Left cardiac atrium (tissue), 4 donors: ENCODE measurements at places on chromosomes 6 and 20. TPM values are rescaled to one million over a fixed set of nuclear protein-coding genes. Genes with fewer than 3 reads are reported as not detected.

DNA sequence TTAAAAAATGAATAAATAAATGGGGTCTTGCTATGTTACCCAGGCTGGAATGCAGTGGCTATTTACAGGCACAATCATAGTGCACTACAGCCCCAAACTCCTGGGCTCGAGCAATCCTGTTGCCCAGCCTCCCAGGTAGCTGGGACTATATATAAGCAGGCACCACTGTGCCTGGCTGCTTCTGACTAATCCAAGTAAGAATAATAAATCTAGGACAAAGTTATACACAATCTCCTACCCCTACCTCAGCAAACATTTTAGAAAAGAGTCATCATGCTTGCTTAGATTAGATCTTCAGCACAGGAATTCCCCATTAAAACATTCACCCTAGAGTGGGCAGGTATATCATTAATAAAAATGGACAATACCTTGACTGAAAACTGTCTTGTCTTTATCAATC is 124.6 kb downstream of the REV3L start:
- no peak for DNase-seq

DNA sequence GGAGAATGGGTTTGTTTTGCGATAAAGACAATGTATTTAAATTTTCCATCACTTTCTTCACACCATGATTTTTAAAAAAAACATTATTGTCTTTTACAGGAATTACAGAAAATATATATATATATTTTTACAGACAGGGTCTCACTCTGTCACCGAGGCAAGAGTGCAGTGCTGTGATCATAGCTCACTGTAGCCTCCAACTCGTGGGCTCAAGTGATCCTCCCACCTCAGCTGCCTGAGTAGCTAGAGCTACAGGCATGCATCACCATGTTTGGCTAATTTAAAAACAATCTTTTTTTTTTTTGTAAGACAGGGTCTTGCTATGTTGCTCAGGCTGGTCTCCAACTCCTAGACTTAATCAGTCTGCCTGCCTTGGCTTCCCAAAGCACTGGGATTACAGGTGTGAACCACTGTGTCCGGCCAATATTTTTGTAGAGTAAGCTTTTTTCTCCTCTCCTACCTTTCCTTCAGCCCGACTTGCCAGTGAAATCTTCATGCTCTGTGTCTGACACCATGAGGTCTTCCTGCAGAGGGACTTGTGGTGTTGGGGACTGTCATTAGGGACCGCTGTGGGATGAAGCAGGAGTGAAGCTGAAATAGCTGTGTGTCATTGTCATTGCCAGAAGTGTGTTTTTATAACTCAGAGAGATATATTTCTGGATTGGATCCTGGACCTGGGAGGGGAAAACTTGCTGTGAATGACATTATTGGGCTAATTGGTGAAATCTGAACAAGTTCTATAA is 13.2 kb downstream of the DSP start:
- no peak for DNase-seq

DNA sequence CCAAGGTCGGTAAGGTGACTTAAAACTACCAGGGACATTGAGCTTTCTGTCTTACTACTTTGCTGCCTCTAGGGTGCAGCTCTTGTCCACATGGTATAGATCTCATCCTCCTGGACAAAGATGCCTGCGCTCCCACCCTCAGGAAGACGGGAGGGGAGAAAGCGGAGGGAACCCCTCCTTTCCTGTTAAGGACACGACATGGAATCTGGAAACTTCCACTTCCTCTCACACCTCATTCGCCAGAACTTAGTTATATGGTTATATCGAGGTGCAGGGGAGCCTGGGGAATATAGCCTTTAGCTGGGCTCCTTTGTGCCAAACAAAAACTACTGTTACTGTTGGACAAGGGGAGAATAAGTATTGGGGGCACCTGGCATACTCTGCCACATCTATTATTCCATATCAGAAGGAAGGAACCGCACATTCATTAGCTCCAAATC is 224.3 kb upstream of the TSHZ2 start:
- no peak for DNase-seq

GRCh38 chr6:150930841-150931240 is 65.3 kb downstream of the MTHFD1L start:
- no peak for DNase-seq

The CENPQ gene
- total RNA-seq = 5.9 TPM

DNA sequence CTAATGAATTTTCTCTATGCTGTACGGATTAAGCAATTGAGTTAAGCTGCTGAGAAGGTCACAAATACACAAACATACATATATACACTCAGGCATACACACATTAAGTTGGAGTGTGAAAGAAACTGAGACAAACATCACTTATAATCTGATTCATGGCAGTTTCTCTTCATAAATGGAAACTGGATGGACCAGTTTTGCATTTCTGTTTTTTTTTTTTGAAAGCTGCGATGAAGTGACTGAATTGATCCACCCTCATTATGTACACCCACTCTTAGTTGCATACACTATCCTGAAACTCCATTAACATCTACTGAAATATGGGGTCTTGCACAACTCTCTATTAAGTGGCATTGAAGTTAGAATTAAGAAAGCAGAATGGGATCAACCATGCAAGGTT is 32.9 kb upstream of the TENT5A start:
- no peak for DNase-seq

DNA sequence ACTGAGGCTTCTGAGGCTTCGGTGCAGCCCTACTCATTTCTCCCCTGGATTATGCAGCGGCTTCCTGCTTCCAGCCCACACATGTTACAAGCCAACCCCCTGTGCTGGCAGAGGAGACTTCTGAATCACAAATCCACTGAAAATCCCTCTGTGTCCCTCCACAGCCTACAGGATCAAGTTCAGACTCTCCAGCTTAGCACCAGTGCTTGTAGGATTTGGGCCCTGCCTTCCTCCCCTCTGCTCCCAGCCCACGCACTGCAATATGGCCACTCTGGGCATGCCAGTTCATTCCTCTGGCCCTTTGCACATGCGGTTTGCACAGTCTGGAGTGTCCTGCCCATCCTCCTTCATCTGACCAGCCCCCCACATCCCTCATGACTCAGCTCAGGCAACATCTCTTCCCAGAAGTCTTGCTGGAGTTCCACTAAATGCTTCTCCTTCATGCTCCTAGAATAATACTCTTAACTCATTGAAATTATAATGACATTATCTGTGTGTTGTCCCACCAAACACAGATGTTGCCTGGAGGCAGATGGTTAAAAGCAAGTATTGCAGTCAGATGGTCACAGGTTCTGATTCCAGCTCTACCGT is 15.9 kb upstream of the MDGA1 start:
- no peak for DNase-seq

DNA sequence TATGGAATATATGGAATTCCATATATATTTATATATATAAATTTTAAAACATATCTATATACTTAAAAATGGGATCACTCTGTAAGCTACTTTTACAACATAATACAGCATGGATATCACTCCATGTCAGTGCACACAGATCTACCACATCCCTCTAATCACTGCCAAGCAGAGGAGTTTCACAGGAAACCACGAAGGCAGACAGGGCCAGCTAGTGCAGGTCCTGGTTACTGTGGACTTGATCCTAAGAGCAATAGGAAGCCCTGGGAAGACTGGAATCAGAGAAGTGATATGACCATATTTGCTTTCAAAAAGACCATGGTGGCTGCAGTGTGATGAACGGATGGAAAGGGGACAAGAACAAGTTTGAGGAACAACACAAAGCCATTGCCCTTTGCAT is 40.0 kb upstream of the NRN1 start:
- DNase-seq = no peak

GRCh38 chr6:33988121-33989015 is 157.5 kb downstream of the GRM4 start:
- no peak for DNase-seq

The SDHAF4 gene
- total RNA-seq = 15.5 TPM

- no peak for DNase-seq
Observed at GRCh38 chr20:17202030-17202429, 24.8 kb upstream of the PCSK2 start.

- no peak for DNase-seq
Observed at GRCh38 chr20:19609642-19610223, 148.3 kb upstream of the RIN2 start.

DNA sequence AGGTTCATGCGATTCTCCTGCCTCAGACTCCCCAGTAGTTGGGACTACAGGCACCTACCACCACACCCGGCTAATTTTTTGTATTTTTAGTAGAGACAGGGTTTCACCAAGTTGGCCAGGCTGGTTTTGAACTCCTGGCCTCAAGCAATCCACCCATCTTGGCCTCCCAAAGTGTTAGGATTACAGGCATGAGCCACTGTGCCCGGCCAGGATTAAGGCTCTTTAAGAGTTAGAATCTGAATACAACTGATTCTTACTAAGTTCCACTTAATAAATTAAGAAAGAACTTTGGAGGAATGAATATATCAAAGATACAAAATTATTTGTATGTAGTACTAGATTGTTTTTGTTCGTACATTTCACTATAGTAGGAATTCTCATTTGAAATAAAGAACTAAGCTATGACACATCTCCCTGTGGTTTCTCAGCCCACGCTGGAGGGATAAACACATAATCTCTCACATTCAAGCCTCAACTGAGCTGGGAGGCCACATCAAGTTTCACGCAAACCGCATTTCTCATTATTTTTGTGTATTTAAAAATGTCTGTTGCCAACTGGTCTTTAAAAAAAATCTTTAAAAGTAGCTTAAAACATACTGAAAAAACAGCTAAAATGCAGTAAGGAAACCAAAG is 34.2 kb downstream of the DTNBP1 start:
- no peak for DNase-seq

The ARFGEF3 gene
- 1.4 TPM for total RNA-seq

GRCh38 chr6:29750709-29751108 is 27.5 kb downstream of the HLA-F start:
- no peak for DNase-seq

- no peak for DNase-seq
Observed at GRCh38 chr6:6665555-6666243, 77.2 kb downstream of the LY86 start.

The MYMX gene
- 3.8 TPM for total RNA-seq

DNA sequence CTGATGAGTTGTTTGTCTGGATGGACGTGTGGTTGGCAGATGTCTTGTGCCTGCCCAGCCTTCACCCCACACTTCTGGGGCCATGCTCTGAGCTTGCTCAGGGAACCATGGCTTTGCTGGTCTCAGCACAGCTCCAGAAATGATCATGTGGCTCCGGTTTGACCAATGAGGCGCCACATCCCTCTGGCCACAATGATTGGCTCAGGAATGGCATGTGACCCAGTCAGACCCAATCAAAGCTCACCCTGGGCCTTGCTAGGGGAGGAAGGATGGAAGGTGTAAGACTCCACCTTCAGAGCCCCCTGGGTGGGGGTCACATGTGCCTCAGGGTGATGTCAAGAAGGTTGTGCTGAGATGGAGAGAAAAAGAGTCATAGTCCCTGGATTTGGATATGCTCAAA is 281.6 kb upstream of the SULF2 start:
- no peak for DNase-seq

The CLPSL2 gene
- total RNA-seq = not detected

The LRP11 gene
- total RNA-seq = 15.5 TPM

GRCh38 chr6:15205321-15205720 is 40.5 kb upstream of the JARID2 start:
- no peak for DNase-seq

- DNase-seq = peak; percentile 93
Observed at GRCh38 chr20:41136680-41137613, at the start of gene PLCG1. TSS of gene PLCG1 (plus strand) at chr20:41137543. CDS start at chr20:41137642, 99 bp downstream.

The STMND1 gene
- total RNA-seq = not detected

The DEF6 gene
- 2.5 TPM for total RNA-seq

DNA sequence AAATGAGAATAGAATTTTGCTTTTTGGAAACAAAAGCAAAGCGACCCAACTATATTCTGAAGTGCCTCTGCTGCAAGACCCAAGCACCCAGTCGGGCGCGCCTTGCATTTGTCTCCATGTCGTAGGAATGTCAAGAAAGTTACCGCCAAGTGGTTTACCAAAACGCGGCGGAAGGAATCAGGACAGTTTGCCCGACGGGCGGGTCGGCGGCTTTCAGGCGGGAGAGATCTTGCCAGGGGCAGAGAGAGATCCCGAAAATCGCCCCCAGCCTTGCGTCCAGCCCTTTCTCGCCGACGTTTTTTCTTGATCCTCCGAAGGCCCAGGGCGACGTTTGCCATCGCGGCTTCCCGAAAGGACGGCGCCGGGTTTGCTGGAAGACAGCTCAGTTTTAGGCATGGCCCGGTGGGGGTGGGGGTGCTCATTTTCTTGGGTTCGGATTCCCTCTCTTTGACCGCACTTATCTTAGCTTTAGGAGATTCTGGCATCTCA is 4.0 kb upstream of the LIN28B start:
- no peak for DNase-seq

GRCh38 chr6:53956068-53956711 is 155.1 kb upstream of the MLIP start:
- peak; percentile 75 for DNase-seq

DNA sequence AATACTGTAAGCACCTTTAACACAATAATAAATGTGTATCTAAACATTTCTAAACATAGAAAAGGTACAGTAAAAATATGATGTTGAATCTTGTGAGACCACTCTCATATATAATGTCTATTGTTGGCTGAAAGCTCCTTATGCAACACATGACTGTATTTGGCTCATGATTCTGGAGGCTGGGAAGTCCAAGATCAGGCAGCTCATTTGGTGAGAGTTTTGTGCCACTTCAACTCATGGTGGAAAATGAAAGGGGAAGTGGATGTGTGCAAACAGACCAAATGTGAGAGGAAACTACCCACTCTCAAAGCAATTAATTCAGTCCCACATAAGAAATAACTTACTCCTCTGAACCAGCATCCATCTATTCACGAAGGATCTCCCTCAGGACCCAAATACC is 257.7 kb upstream of the OPRM1 start:
- no peak for DNase-seq

DNA sequence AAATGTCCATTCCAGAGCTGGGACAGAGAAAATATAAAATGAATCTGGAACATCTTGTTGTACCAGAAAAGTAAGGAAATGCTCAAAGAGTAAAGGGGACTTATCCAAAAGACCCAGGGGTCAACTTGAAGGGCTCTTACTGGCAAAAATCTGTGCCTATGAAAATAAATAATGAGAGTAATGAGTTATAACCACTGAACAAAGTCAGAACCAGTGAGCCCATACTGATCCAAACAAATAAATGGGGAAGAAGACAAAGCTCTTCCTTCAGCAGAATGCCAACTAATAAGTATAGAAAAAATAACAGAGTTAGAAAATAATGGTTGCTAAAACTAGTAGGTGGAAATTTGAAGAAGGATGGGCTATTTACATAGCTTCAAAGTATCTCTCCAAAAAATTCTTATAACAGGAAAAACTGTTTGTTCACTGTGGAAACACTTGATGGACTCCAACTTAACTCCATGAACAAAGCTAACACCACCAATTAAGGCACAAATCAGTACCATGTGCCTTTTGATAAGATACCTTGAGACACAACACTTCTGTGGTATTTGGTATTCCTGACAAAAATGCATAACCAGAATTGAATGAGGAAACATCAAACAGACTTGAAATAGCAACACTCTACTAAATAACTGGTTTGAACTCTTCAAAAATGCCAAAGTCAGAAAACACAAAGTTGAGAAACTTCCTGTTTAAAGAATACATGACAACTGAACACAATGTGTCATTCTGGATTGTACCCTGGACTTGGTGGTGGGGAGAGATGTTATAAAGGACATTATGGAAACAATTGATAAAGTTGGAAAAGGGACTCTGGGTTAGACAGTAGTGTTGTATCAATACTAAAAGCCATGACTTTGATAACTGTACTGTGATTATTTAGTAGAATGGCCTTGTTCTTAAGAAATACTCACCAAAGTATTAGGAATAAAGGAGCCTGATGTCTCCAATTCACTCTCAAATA is 197.5 kb downstream of the ISM1 start:
- DNase-seq = no peak
